ENCODE measurements at places on chromosomes 4 and X.

DNA sequence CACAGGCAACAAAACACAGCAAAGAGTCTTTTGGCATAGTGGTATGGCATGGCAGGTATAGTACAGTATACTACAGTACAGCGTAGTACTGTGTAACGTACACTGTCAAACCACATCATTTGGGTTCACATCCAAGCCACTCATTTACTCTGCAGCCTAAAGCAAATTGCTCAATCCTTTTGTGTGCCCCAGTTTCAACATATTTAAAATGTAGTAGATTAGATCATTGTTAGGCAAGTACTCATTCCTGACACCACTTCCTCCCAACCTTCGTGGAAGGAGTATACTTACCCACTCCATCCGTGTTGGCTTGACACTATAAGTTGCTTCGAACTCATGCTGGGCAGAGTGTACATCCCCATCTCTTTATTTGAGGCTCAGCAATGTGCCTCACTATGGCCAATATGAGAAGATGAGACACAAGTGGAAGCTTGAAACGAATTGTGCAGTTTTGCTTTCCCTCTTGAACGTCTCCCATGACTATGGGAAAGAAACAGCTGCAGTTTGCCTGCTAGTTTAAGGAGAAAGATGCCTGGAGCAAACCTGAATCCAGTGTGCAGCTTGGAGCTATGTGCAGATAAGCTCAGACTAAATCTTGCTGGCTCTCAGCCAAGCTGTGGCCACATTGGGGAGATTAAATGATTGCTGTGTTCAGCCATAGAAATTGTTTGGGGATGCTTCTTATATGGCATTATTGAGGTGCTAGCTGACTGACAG is 85.7 kb upstream of the TBL1X start:
- no peaks in the 10 kb centered on the region for H3K36me3 ChIP-seq
- H3K27ac ChIP-seq: no peak overlapping the region
- no peak overlapping the region for H3K4me3 ChIP-seq
- H3K4me1 ChIP-seq: no peaks in the 10 kb centered on the region

DNA sequence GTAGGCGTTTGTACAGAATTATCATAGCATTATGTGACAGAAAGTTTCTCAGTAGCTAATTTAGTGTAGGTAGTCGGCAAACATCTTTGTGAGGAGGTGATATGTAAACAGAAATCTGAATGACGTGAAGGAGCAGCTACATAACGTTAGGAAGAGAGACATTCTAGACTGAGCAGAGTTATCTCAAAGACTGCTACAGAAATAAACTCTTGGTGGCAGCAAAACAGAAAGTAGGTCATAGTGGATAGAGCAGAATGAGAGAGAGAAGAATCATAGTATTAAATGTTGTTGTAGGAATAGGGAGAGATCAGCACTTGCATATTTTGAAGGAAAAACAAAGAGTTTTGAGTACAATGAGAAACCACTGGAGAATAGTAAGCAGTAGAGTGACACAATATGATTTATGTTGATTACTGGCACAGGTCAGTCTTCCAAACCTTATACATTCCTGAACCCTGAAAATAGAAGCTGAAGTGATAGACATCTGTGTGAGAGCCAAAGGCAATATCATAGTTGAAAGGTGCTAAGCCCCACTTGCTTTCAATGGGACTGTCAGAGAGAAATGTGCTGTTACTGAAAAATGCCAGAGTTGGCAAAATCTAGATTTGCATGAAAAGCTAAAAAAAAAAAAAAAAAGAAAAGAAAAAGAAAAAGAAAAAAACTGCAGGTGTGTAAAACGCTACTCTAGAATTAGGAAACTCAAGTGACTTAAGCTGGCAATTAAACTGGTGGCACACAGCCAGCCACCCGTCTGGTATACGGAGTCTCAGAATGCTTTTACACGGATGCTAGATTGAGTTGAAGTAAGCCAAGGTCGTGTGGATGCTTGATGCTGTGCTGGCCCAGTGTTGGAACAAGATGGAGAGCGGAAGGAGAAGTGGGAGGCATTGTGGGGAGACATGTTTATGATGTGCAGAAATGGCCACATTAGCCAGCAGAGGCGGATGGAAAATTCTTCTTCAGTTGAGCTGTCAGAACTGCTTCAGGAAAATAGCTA is 750.2 kb upstream of the HS3ST1 start:
- no peaks in the 10 kb centered on the region for H3K4me1 ChIP-seq
- no peaks in the 10 kb centered on the region for H3K27me3 ChIP-seq
- H3K27ac ChIP-seq: no peak overlapping the region
- DNase-seq: no peak
- no peaks in the 10 kb centered on the region for H3K36me3 ChIP-seq
- no peak overlapping the region for H3K4me3 ChIP-seq

- no peaks in the 10 kb centered on the region for H3K36me3 ChIP-seq
- H3K27me3 ChIP-seq: no peaks in the 10 kb centered on the region
- DNase-seq: no peak
Observed at GRCh38 chrX:96480081-96480480, 204.6 kb upstream of the DIAPH2 start.

DNA sequence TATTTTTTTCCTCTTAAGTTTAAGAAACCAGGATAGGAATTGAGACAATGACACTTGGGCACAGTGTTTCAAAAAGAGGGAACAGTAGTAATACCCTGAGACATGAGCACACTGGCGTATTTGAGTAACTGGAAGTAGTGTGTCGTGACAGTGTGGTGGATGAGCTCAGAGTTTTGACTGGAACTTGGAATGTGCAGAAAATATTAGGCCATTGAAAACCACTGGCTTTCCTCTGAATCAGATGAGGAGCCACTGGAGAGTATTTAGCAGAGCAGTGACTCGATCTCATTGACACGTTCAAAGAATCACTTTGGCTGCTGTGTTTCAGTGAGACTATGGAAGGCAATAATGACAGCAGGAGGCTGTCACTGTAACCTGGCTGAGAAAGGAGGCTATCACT is 1531.2 kb downstream of the STIM2 start:
- no peak overlapping the region for H3K4me3 ChIP-seq
- H3K27ac ChIP-seq: no peak overlapping the region
- H3K27me3 ChIP-seq: no peaks in the 10 kb centered on the region
- no peak for DNase-seq
- no peaks in the 10 kb centered on the region for H3K4me1 ChIP-seq

DNA sequence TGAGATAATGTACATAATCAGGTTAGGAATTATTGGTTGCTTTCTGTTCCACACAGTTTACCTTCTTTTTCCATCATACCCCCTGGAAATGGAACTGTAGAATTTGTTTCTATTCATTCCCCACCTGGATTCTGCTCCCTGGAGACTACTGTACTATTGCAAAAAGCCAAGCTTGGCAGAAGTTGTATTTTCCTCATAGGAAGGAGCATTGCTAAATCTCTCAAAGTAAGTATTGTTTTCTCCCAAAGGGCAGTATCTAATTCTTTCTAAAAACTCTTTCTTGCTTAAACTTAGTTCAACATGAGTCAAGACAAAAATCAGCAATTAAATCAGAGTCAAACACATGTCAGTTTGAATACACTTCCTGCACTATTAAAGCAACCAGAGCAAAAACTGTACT is 136.2 kb downstream of the CDS1 start:
- no peak overlapping the region for H3K4me3 ChIP-seq
- no peak for DNase-seq
- peaks cover 74% of the 10 kb centered on the region for H3K36me3 ChIP-seq
- no peaks in the 10 kb centered on the region for H3K4me1 ChIP-seq
- H3K27me3 ChIP-seq: no peaks in the 10 kb centered on the region

DNA sequence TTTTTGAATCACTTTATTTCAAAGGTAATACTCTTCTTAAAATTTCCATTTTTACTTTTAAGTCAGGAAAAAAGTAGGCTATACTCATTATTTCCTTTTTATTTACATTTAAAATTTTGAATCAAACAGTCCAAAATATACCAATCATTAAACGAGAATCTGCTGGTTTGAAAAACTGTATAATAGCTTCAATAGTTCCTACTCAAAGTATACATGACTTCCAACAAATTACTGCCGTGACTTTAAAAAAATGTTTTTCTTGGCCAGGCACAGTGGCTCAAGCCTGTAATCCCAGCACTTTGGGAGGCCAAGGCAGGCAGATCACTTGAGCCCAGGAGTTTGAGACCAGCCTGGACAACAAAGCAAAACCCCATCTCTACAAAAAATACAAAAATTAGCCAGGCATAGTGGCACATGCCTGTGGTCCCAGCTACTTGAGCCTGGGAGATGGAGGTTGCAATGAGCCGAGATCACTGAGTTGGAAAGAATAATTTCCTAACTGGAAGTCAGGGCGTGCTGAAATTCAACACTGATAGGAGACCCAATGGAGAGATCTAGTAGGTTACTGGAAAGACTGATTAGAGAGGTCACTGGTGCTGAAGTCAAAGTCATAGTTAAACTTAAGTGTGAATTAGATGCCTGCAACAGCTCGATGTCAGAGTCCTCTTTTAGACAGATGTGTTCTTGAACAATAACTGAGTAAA is 9.0 kb downstream of the KLHL8 start:
- peaks cover 11% of the 10 kb centered on the region for H3K4me1 ChIP-seq
- no peaks in the 10 kb centered on the region for H3K36me3 ChIP-seq
- no peak overlapping the region for H3K27ac ChIP-seq
- no peak for DNase-seq
- H3K27me3 ChIP-seq: no peaks in the 10 kb centered on the region

GRCh38 chr4:89222170-89222569 is 85.4 kb downstream of the GPRIN3 start:
- peaks cover 4% of the 10 kb centered on the region for H3K4me1 ChIP-seq
- no peaks in the 10 kb centered on the region for H3K36me3 ChIP-seq
- no peaks in the 10 kb centered on the region for H3K27me3 ChIP-seq

- H3K4me1 ChIP-seq: peaks cover 18% of the 10 kb centered on the region
- H3K4me3 ChIP-seq: peak within 1 kb of the TSS; percentile 67
- H3K36me3 ChIP-seq: no peaks in the 10 kb centered on the region
- H3K27ac ChIP-seq: no peak within 1 kb of the TSS
- H3K27me3 ChIP-seq: no peaks in the 10 kb centered on the region
Observed at GRCh38 chr4:118352843-118353533, at the start of gene PRSS12. Gene PRSS12, minus strand, starts transcription at chr4:118353003. Its CDS starts 283 bp downstream, at chr4:118352720.

DNA sequence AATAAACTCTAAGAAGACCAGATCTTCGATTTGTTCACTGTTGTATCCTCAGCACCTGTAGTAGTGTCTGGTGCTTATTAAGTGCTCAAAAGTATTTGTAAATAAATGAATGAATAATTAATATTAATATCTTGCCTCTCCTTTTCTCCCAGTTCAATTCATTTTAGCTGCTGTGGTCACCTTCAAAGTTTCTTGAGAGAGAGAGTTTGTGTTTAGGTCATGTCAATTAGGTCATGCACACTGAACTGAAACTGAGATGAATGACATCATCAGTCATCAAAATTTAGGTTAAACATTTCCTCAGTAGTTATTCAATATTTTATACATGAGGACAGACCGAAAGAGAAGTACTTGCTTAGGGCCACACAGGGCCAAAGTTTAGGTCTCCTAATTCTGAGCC is 73.5 kb downstream of the ANXA3 start:
- no peak overlapping the region for H3K27ac ChIP-seq
- peaks cover 6% of the 10 kb centered on the region for H3K4me1 ChIP-seq
- DNase-seq: no peak
- no peak overlapping the region for H3K4me3 ChIP-seq

- no peak overlapping the region for H3K4me3 ChIP-seq
- H3K4me1 ChIP-seq: no peaks in the 10 kb centered on the region
- no peak for DNase-seq
- no peaks in the 10 kb centered on the region for H3K27me3 ChIP-seq
- H3K36me3 ChIP-seq: no peaks in the 10 kb centered on the region
- no peak overlapping the region for H3K27ac ChIP-seq
Observed at GRCh38 chr4:62288808-62289541, 1088.8 kb downstream of the ADGRL3 start.
